ENCODE measurements at places on chromosomes 13 and 19. TPM values are rescaled to one million over a fixed set of nuclear protein-coding genes. Genes with fewer than 3 reads are reported as not detected.

Gene UGGT2
- total RNA-seq = 20.1 TPM

Gene ZNF554
- 2.5 TPM for total RNA-seq

Gene CASP14
- not detected for total RNA-seq

Gene SLC25A41
- not detected for total RNA-seq

Gene KLF1
- 0.51 TPM for total RNA-seq

Gene A1BG
- total RNA-seq = 20.1 TPM

Gene ZNF177
- 1.2 TPM for total RNA-seq

Gene KIR3DL1
- not detected for total RNA-seq

Gene ELSPBP1
- not detected for total RNA-seq

Gene OR7C1
- not detected for total RNA-seq

Gene IRGC
- not detected for total RNA-seq

Gene TNFSF9
- total RNA-seq = 12.5 TPM

Gene RDH8
- not detected for total RNA-seq

Gene C13orf42
- total RNA-seq = not detected

Gene MAG
- total RNA-seq = not detected

Gene PDX1
- not detected for total RNA-seq

Gene RXFP2
- total RNA-seq = not detected

Gene KCNJ14
- total RNA-seq = 0.06 TPM

Gene TMEM59L
- not detected for total RNA-seq

Gene PHLDB3
- 6.0 TPM for total RNA-seq

Gene KLHL1
- not detected for total RNA-seq

Gene SSC5D
- not detected for total RNA-seq

Gene ZSCAN1
- total RNA-seq = 0.69 TPM

Gene DNAAF3
- 7.0 TPM for total RNA-seq

Gene CLEC17A
- total RNA-seq = not detected

Gene TGFBR3L
- total RNA-seq = 1.6 TPM

Gene DLL3
- 4.1 TPM for total RNA-seq

Gene UBL5
- 748 TPM for total RNA-seq

Gene FLT1
- under 0.01 TPM for total RNA-seq

Gene UBAC2
- total RNA-seq = 52.7 TPM
